ENCODE measurements at places on chromosomes 16 and 17.
A peak's percentile ranks its signal among the peaks of the same experiment; 100 is the strongest.

DNA sequence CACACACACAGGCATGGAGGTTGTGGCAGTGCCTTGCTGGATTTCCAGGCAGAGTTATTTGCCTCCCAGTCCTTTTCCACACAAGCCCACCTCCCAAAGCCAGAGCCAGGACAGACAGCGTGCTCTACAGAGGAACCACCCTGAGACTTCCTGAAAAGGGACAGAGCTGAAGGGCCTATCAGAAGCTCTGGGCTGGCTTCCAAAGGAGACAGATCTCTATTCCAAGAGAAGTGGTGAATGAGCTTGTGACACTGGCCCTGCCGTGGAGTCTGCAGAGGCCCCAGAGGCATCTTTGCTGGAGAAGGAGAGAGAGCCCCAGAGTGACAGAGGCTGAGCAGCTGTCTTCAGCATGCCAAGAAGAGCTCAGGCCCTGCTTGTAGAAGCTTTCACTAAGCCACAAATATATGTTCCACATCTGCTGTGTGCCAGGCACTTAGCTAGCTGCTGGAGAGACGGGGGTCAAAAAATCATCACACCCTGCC lies 8.3 kb upstream of the LPCAT2 start:
- ATAC-seq, result no peak

DNA sequence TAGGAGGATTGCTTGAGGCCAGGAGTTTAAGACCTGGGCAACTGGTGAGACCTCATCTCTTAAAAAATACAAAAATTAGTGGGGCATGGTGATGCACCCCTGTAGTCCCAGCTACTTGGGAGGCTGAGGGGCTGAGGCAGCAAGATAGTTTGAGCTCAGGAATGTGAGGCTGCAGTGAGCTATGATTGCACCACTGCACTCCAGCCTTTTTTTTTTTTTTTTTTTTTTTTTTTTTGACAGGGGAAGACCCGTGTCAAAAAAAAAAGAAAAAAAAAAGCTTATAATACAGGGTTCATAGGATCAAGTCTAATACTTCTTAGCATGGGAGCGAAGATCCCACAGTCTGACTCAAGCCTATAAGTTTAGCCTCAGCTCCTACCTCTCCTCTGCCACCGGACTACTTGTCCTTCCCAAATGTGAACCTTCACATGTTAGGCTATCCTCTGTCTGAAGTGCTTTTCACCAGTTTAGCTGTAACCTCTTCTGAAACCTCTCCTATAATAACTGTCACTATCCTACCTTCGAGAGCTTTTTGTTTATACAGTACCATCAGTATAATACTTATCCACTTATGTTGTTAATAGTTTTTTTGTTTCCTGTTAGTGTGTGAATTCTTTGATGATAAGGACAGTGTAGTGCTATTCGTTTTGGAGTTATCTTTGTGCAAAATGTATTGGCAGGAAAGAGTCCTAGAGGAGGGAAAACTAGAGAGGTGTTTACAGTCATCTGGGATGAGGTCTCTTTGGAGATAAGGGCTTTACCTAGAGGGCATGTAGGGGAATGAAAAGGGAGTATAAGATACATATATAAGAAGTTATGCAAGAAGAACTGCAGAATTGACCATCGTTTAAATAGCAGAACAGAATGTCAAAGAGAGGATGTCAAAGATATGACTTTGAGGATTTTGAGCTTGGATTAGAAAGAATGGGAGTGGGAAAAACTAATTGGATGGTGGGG lies 15.5 kb downstream of the CPD start:
- ATAC-seq, result no peak

DNA sequence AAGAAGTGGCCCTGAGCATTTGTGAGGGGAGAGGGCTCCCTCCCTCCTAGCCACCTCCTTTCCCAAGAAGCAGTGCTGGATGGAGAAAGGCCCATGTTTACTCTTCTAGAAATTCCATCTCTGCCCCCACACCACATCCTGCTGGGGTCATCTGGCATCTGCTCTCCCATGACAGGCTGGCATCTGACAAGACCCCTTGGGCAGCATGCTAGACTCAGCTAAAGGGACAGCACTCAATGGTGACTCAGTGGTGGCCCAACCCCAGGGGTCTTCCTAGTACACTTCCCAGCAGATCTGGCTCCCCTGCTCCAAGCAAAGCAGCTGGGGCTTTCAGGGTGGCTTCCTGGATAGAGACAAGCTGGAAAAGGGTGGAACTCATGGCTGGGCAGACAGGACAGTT lies 14.4 kb downstream of the SLC38A7 start:
- no peak for ATAC-seq

DNA sequence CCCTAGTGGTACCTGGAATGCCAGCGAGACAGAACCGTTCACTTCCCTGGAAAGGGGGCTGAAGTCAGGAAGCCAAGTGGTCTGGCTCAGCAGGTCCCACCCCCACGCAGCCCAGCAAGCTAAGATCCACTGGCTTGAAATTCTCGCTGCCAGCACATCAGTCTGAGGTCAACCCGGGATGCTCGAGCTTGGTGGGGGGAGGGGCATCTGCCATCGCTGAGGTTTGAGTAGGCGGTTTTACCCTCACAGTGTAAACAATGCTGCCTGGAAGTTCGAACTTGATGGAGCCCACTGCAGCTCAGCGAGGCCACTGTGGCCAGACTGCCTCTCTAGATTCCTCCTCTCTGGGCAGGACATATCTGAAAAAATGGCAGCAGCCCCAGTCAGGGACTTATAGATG lies 464.7 kb upstream of the TOM1L1 start:
- no peak for ATAC-seq

- peak; percentile 56 for ATAC-seq
Measured at GRCh38 chr17:61822326-61823285, 40.7 kb downstream of the BRIP1 start.

DNA sequence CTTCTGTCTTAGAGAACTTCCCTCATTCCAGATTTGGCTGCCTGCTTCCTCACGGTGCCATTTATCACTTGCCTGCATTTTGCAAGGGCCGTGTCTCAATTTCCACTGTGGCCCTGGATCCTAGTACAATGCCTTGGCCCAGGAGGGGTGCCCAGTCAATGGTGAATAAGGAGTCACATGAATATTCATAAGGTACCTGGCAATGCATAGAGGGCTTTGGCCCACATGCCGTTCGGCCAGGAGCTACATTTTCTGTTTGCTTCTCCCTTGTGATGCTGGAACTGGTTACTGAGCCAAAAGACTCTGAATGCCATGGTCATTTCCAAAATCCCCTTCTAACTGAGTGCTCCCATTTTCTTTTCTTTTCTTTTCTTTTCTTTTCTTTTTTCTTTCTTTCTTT lies 4.8 kb upstream of the PIRT start:
- ATAC-seq, result no peak

- no peak for ATAC-seq
Measured at GRCh38 chr17:812638-813204, 30.6 kb downstream of the MRM3 start.
